Melanocyte of skin (primary cell): ENCODE measurements at places on chromosomes 7 and 10. TPM values are rescaled to one million over a fixed set of nuclear protein-coding genes. Genes with fewer than 3 reads are reported as not detected.

The CALHM1 gene
- not detected in 2 replicates for total RNA-seq

The PRSS1 gene
- total RNA-seq, result not detected in 2 replicates

The TUBAL3 gene
- total RNA-seq, result not detected in 2 replicates

The SYPL1 gene
- 49.6 and 56.0 TPM in 2 replicates for total RNA-seq

The HOXA10 gene
- 1.00 and 9.6 TPM in 2 replicates for total RNA-seq

The MBL2 gene
- under 0.01 and 0.15 TPM in 2 replicates for total RNA-seq

The RTKN2 gene
- 7.6 and 7.7 TPM in 2 replicates for total RNA-seq

The IL6 gene
- total RNA-seq, result 14.5 and 45.1 TPM in 2 replicates

The SPDYE1 gene
- not detected in 2 replicates for total RNA-seq

The ELN gene
- not detected in 2 replicates for total RNA-seq

The LMOD2 gene
- total RNA-seq, result not detected in 2 replicates

The CAV2 gene
- total RNA-seq, result 30.2 and 37.6 TPM in 2 replicates

The LRRC17 gene
- total RNA-seq, result 0.15 TPM in 1 of 2 replicates, not detected in the other

The ZNF735 gene
- total RNA-seq, result not detected in 2 replicates

The AGMO gene
- 0.36 and 1.0 TPM in 2 replicates for total RNA-seq

The ZNF33A gene
- 8.6 and 17.8 TPM in 2 replicates for total RNA-seq

The SLC16A9 gene
- not detected in 2 replicates for total RNA-seq

The TMEM229A gene
- total RNA-seq, result not detected in 2 replicates

The SPAM1 gene
- not detected in 2 replicates for total RNA-seq

The ABLIM1 gene
- total RNA-seq, result 0.69 and 2.5 TPM in 2 replicates

The DLX5 gene
- total RNA-seq, result not detected in 2 replicates

The TBX20 gene
- total RNA-seq, result not detected in 2 replicates

The ABCB1 gene
- 2.4 and 3.6 TPM in 2 replicates for total RNA-seq

The CREB5 gene
- 9.5 and 11.7 TPM in 2 replicates for total RNA-seq

The IDI2 gene
- total RNA-seq, result not detected in 2 replicates
